ENCODE measurements at places on chromosomes 4 and X.

GRCh38 chr4:3615386-3616286, 83.4 kb upstream of the LRPAP1 start:
- no peak for DNase-seq

- no peak for DNase-seq
These were observed 125.0 kb downstream of the TEX13C start for GRCh38 chrX:125444659-125445058.

GRCh38 chr4:40502934-40503333, 126.7 kb downstream of the RBM47 start:
- no peak for DNase-seq

GRCh38 chrX:84118315-84118714, 69.7 kb downstream of the RPS6KA6 start:
- no peak for DNase-seq

- no peak for DNase-seq
These were observed 247.4 kb upstream of the CTSO start for GRCh38 chr4:156201050-156201449.

- no peak for DNase-seq
These were observed 56.7 kb upstream of the RASSF6 start for GRCh38 chr4:73676861-73677323.

GRCh38 chr4:107870916-107871786, 46.4 kb downstream of the SGMS2 start:
- DNase-seq: no peak

DNA sequence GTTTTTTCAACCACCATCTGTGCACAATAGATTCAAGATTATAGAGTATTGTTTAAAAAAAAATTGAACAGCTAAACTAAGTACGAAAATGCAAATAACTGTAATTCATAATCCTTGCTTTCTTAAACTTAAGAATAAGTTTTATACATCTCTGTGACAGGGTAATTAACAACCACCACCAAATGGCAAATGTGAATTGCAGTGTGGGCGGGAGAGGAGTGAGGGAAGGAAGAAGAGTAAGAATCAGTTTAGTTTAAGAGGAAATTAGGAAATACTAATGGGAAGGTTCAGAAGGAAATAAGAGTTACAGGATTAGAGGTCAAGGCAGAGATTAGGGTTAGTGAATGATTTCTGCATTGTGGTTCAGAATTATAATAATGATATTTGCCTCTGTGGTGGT, 430.9 kb downstream of the SPRY1 start:
- DNase-seq: no peak

- DNase-seq: no peak
These were observed 148.2 kb upstream of the NOCT start for GRCh38 chr4:138867404-138867803.

GRCh38 chr4:17781300-17782287, at the start of gene FAM184B:
TSS of gene FAM184B (minus strand) at chr4:17781621. CDS start at chr4:17781299, 322 bp downstream.
- no peak for DNase-seq

DNA sequence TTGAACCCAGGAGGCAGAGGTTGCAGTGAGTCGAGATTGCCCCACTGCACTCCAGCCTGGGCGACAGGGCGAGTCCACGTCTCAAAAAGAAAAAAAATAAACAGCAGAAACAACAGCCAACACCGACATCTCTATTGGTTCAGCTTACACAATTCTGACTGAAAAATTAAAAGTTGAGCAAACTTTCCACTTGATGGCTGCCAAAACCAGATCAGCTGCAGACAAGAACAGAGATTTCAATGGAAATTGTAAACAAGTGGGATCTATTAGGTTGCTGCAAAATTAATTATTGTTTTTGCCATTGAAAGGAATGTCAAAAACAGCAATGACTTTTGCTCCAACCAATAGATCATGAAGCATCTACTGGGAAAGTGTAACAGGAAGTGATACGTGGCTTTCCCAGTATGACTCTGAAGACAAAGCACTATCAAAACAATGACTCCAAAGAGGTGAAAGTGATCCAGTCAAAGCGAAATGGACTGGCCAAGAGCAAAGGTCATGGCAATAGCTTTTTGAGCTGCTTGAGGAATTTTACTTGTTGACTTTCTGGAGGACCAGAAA, 26.3 kb downstream of the UPF3B start:
- DNase-seq: no peak

DNA sequence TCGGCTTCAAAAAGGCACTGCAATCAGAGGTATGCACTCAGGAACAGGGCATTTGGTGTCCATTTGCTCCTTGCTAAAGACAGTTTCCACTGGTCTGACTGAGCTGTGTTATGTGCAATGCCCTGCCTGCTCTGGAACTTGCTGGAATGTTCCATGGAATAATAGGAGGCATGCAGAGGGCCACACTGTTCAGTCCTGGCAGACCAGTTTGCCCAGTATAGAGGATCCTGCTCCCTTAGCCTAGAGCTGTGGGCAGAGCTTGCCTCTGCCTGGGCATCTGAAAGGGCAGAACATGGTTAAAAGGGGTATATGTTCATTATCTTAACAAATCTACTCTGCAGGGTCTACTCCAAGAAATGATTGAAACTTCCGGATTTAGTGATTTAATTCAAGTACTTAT, 27.8 kb upstream of the CD99L2 start:
- DNase-seq: no peak

- no peak for DNase-seq
These were observed 17.8 kb downstream of the SCD5 start for GRCh38 chr4:82780752-82781231.

DNA sequence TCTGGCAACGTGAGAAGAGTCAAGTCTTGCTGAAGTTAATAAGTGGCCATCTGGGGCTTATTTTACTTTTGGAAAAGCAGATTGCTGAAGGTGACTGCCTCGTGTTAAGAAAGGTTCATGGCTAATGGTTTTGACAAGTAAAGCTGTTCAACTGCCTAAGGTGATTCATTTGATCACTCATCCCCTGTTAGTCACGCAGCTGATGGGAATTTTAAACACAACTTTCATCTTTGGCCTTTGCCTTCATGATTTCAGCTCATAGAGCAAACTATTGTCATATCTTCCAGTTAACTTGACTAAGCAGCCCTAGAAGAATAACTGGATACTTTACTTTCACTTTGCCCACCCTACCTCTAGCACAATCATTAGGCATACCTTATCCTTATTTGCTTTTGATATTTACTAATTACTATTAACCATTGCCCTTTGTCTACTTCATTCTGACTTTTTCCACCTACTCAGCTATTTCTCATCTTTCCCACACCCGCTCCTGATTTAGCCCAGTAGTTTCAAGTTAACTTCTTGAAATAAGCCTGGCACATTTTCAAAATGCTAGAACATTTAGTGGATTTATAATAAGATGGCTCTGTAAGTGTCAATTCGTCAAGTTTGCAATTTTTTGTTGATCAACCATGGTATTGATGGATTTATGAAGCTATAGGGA, 170.6 kb upstream of the S100G start:
- no peak for DNase-seq

DNA sequence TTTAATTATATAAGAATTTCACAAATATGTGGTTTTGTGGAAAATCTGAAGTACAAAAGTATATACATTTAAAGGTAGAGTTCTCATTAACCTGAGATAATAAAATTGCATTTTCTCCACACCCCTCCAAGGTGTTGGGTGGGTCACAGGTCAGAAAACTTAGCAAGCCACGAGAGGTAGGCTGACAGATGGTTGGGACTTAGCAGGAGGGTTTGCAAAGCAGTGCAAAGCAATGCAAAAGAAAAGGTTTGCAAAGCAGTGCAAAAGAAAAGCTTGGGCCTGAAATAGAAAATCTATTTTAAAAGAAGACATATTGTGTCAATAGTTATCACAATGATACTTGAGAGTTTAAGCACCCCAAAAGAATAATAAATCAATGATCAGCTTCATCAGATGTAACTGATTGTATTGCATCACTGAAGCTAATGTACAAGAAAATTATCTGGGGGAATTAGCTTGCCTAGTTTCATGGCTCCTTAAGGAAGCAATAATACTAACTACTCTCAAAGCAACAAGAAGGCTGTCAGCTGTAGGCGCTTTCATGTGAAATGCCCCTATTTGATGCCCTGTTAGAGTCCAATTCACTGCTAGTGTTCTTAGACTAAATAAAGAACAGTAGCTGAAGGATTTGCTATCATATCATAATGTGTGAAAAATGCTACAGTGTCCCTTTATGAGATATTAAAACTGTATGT, 319.5 kb downstream of the KCNIP4 start:
- DNase-seq: no peak

DNA sequence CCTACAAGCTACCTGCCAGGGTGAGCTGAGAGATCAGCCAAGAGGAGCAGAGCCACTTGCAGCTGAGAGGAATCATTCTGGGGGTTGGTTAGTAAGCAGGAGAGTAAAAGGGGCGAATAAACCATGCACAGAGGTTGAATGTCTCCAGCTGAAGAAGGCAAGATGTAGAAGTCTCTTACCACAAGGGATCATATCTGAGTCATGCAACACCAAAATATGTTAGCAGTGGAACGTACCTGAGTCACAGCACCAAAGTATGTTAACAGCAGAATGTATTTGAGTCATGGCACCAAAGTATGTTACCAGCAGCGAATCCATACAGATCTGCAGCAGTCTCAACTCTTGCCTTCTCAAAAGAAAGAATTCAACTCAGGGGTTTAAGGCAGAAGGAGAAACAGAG, 29.9 kb downstream of the C4orf51 start:
- no peak for DNase-seq

- DNase-seq: peak; percentile 4
These were observed 126.0 kb upstream of the CXorf66 start for GRCh38 chrX:140091125-140091886.

DNA sequence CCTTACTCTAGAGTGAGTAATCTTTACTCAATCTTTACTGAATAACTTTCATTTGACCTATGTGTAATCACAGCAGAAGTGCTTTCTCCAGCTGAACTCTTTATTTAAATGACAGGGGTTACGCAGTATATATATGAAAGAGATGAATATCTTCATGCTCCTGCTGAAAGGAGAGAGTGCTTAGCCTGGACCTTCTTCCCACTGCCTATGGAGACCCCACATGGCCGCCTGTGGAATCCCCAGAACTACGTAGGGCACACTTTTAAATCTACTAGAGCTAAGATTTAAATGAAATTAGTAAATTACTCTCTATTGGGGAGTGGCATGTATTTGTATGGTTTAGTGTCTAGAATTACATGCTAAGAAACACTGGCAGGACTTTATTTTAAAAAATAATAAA, 391.2 kb downstream of the ANKRD50 start:
- no peak for DNase-seq

DNA sequence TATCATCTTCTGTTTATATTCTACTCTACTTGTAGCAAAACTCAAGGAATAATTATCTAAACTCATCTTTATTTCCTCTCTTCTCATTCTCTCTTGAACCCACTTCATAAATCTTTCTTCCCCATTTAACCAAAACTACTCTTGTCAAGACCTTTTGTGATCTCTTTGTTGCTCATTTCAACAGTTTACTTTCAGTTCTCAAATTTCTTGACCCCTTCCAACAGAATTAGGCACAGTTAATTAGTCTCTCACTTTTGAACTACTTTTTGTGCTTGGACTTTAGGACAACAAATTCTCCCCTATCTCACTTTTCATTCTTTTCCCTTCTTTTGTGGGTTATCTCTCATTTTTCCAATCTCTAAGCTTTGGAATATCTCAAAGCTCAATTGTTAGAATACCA, 27.4 kb upstream of the CAMK2D start:
- DNase-seq: no peak

- DNase-seq: no peak
These were observed 9.4 kb downstream of the FNIP2 start for GRCh38 chr4:158778156-158778711.

- DNase-seq: no peak
These were observed 266.8 kb upstream of the TET2 start for GRCh38 chr4:104879854-104880253.

DNA sequence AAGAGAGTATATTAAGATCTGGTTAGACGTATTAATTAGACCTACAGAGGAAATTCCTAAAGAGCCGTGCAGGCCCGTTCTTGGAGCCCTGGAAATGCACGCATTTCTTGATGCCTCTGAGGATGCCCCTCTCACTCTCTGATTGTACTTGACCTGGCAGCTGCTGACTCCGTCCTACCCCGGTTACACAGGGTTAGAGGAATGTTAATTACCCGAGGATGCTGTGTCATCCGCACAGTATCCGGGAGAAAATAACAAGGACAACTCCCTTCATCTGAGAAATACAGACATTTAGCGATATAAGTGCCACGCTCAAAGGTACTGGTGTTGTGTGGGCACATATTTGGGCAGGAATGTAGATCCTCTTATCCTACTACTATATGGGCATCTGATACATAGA, 404.6 kb upstream of the FAT1 start:
- no peak for DNase-seq

DNA sequence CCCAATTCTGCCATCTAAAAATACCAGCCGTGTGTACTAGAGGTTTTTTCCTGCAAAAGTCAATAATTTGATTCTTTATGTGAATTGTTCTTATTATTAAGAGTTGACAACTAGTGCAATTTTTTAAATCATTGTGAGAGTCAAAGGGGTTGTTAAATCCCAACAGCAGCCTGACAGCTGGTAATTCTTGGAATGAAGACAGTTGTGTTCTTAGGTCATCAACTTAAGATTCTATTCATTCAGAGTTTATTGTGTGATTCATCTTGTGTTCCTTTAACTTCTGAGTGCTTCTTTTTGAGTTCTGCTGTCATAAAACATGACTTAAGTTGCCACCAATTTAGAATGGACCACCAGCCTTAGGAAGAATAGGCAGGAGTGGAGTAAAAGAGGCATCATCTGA, 329.0 kb downstream of the NAF1 start:
- no peak for DNase-seq

DNA sequence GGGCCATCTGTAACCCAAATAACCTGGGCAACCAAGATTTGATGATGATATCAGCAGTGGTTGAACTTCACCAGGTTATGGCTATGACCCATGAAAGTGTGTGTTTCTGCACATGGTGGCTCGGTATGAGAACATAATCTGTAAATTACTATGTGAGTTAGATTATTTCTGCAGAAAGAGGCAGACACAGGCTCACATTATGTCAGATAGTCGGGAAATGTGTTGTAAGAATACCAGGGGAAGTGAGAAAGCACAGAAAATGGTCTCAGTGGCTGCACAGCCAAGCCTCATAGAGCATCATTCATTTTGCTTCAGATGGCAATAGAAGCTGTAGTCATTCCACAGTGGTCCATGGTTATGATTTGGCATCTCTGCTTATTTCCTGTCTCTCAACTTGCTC, 63.0 kb upstream of the RBPJ start:
- no peak for DNase-seq

- no peak for DNase-seq
These were observed 88.1 kb downstream of the RPA4 start for GRCh38 chrX:96971812-96972211.

- DNase-seq: no peak
These were observed 142.5 kb downstream of the PPARGC1A start for GRCh38 chr4:23747281-23747735.

GRCh38 chr4:159682996-159683395, 580.1 kb downstream of the RAPGEF2 start:
- no peak for DNase-seq

Measured in activated effector memory CD4-positive, alpha-beta T cell treated with Interleukin-2 at 50 U/mL for 16 hours (primary cell).